Suppressor macrophage treated with lipopolysaccharide for 4 hours (primary cell): ENCODE measurements at places on chromosomes 2 and 18.

DNA sequence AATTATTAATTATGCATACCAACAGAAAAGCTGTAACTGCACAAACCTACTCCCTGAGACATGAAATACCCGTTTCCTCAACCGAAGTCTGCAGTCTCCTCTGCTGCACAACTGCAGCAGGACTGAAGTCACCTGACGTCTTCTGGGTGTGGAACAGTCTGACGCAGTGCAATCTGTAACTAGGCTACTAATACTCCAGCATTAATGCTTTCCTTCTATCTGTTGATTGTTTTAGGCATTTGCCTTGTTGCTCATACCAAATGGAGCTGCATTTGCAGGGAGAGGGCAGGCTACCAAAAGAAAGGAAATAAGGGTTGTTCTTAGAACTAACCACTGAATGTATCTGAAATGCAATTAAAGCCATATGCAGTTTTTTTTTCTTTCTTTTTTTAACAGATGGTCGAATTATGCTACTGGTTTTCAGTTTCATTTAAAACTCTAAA is 40.1 kb downstream of the RTN4 start:
- DNase-seq = peak; percentile 71

GRCh38 chr18:76353046-76353445 is 142.0 kb downstream of the ZNF516 start:
- DNase-seq = no peak

- no peak for DNase-seq
These were observed 4.8 kb downstream of the RNPEPL1 start for GRCh38 chr2:240573071-240573515.

- peak; percentile 38 for DNase-seq
These were observed 80.9 kb upstream of the POU3F3 start for GRCh38 chr2:104772996-104773395.

GRCh38 chr2:178700136-178700535 is 107.1 kb downstream of the TTN start:
- DNase-seq = no peak

DNA sequence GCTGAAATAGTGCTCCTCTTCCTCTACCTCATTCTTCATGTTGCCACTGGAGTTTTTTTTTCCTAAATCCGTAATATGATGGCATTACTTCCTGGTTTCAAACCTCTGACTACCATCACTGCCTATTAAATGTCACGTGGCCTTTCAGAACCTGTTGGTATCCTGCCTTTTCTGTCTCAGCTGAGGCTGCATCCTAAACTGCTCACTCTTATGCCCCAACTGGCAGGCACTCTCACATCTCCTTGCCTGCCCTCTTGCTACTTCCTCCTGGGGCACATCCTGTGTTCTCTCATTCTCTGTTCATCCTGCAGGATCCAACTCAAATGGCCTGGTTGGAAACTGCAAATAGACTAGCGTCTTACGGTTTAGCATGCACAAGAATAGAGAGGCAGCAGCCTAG is 468.1 kb upstream of the FANCL start:
- DNase-seq = no peak

GRCh38 chr2:51697095-51697494 is 665.2 kb upstream of the NRXN1 start:
- DNase-seq = no peak

DNA sequence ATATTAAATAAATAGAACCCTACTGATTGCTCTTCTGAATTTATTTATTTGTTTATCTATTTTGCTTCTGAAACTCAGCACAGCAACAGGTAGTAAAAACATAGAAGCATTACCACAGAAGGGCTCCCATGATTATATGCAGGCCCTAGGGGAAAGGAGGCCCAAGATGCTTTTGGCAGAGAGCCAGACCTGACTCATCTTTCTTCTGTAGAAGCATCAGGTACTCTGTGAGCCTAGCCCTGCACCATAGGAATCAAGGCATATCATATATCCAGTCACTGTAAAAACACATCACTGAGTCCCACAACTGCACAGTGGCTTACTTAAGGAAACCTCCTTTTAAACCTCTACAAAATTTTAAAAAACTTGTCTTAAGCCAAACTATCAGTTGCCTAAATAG is 1.8 kb downstream of the SCN9A start:
- DNase-seq = no peak

- no peak for DNase-seq
These were observed 35.3 kb upstream of the PDCL3 start for GRCh38 chr2:100527440-100528015.

GRCh38 chr2:111940333-111941196 is 42.2 kb downstream of the MERTK start:
- no peak for DNase-seq

- no peak for DNase-seq
These were observed 259.5 kb downstream of the EPHA4 start for GRCh38 chr2:221312634-221313033.

DNA sequence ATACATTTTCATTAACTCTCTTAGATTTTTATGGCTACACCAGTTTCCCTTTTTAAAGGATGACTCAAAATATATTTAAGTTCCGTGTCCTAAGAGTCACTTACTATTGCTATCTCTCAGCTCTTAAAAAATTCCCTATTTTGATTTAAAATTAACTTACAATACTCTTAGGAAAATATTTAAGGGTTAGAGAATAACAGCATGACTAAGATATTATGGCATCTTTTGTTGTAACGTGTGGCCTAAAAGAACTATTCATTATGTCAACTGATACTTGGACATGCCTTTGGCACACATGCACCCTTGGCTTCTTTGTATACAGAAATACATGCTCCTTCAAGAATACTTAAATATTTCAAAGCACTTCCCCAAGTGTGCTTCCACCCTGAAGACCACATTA is 42.3 kb downstream of the SCN3A start:
- no peak for DNase-seq

DNA sequence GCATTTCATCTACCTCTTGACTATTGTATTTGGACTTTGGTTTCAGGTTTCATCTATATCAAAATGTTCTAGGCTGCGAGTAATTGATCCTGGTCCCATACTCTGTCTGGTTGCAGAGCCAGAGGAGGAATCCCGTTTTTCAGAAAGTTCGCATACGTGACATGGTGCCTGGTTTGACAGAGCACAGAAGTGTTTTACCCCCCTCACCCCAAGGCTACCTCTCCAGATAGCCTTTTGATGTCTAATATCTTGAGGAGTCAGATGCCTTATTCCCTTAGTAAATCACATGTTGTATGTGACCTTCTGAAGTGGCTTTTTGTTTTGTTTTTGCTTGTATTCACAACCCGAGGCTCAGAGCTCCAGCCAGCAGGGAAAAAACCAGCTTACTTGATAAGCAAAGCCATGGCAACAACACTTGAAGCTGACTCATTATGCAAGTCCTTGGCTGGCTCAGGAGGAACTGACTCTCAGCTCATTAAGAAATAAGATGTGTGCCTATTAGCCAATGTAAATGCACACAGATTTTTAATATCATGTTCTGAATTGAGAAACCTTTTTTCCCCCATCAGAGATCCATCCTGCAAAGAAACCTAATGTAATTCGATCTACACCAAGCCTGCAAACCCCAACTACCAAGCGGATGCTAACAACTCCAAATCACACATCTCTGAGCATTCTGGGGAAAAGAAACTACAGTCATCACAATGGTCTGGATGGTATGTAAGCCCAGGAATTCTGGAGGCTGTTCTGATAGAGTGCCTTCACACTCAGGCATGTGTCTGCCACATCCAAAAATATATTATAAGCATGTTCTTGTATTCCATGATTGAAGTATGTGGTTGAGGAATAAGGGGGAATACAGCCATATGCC is 41.4 kb downstream of the OXER1 start:
- peak; percentile 96 for DNase-seq

DNA sequence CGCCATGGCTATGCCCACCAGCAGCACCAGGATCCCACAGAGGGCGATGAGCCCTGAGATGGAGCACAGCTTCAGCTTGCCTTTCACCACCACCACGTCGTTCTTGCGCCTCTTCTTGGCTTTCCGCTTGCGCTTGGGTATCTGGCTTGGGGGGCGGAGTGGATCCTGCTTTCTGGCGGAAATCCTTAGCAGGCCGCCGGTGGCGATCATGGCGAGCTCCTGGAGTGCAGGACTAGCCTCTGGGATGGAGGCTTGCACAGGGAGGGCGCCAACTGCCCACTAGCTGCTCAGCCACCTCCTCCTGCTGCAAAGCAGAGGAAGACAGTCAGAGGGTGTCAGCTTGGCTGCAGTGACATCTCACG is 3.5 kb downstream of the TMEM200C start:
- DNase-seq = no peak

DNA sequence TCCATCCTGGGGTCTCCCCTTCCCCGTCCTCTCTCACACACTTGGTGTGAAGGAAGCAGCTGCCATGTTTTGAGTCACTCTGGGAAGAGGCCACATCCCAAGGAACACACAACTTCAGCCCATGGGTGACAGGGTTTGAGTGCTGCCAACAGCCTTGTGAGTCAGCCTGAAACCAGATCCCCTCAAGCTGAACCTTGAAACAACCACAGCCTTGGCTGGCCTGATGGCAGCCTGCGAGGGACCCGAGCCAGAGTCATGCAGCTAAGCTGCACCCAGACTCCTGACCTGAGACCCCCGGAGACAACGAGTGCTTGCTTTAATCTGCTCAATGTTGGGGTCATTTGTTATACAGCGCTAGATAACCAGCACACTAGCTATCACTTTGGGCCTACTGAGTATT is 19.3 kb upstream of the MC2R start:
- no peak for DNase-seq

DNA sequence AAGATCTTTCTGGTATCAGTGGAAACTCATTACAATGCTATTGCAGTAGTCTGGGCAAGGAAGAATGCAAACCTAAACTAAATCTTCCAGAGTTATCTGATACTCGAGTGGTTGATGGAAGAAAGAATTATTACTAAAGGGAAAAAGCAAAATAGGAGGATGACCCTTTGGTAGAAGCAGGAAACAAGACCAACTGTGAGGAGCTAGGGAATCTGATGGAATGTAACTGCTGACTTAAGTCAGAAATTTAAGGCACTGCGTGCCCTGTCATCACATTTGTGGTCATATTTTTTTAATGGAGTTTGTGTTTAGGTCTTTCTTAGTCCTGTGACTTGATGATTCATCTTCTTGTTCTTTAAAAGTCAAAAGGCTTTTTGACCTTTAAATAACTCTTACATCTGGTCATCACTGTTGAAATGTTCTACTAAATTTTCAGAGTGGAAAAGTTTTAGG is 36.5 kb upstream of the ARMC9 start:
- peak; percentile 88 for DNase-seq

DNA sequence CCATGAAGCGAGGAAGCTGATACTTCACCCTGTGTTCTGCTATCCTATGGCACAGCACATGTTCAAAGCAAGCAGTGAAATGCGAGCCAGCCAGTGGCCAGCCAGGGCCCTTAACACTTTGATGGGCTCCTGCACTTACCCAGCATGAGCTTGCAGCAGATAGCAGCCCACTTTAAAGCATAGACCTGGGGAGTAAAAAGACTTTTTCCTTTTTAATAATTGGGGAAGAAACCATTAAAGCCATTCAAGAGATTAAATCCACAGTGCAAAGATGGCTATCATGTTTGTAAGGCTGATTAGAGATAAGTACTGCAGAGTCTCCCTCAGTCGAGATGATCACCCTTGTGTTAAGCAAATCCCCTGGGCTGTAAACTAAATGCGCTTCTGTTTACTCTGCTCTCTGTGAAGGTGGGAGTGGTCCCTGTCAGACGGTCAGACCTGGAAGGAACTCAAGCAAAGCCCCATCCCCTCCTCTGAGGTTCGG is 15.7 kb downstream of the CCBE1 start:
- no peak for DNase-seq

DNA sequence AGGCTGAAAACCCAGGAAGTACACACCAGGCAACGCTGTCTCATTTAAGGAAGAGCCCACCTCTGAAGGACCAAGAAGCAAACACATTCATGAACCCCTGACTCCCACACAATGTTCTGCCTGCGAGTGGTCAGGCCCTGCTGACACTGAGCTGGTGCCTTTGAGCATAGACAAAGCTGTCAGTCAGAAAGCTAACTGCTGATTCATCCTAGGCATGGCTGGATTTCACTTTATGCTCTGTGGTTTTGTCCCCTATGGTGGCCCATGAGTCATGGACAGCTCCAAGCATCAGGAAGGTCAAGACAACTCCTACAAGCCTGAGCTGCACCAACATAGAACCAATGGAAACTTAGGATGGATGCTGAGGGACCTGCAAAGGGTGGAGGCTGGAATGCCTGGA is 78.9 kb downstream of the UXS1 start:
- DNase-seq = peak; percentile 85

DNA sequence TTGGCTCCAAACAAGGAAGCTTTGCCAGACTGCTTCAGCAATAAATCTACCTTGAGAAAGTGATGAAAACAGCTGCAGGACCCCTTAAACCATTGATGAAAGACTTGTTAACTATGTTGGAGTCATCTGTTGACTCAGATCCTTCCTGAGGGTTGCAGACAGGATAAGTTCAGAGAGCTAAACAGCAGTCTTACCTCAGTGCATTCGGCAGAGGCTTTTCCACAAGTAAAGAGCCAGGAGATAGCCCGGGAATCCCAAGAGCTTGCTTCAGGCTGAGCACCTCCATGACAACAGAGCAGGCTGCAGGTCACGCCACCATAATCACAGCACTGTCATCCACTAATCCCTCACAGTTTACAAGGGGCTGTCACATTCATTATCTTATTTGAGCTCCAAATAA is 23.7 kb downstream of the KIAA2012 start:
- no peak for DNase-seq
